ENCODE measurements at places on chromosomes 13 and 19. TPM values are rescaled to one million over a fixed set of nuclear protein-coding genes. Genes with fewer than 3 reads are reported as not detected.

C13orf46 gene
- 2.1 TPM for total RNA-seq

ZNF43 gene
- total RNA-seq: 8.6 TPM

ZNF780B gene
- total RNA-seq: 12.8 TPM

KLK1 gene
- not detected for total RNA-seq

LILRA6 gene
- 2.5 TPM for total RNA-seq

IFNL2 gene
- not detected for total RNA-seq

LIM2 gene
- not detected for total RNA-seq

DNA sequence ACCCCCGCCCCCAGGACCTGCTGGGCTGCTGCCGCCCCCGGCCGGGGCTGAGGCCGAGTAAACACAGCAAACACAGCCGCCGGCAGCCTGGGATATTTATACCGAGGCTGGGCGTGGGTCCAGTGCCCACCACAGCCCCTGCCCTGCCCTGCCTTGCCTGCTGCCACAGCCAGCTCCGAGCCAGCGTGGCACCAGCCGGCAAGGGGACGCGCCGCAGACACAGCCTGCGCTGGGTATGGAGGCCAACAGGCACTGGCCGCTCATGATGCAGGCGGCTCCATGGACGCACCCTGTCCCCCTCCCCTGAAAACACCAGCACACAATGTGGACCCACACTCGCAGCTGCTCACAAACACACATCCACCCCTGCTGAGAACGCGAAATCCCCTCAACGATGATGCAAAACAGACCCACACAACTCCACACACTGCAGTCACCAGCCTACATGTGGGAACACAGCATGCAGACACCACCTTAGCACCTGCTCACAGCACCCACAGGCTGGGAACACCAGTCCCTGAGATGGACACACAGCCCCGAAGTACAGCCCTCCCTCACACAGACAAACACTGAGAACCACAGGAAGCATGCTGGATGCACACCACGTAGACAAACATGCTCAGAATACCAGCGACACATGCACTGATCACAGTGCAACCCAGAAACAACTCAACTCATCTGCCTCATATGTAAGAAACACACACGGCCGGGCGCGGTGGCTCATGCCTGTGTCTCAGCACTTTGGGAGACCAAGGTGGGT is 16.2 kb downstream of the CCDC97 start:
- H3K27me3 ChIP-seq: no peaks in the 10 kb centered on the region
- H3K27ac ChIP-seq: peak overlapping the region; percentile 84
- peak overlapping the region; percentile 42 for H3K4me3 ChIP-seq
- H3K4me1 ChIP-seq: peaks cover 85% of the 10 kb centered on the region
- H3K36me3 ChIP-seq: peaks cover 30% of the 10 kb centered on the region
- DNase-seq: no peak

DNA sequence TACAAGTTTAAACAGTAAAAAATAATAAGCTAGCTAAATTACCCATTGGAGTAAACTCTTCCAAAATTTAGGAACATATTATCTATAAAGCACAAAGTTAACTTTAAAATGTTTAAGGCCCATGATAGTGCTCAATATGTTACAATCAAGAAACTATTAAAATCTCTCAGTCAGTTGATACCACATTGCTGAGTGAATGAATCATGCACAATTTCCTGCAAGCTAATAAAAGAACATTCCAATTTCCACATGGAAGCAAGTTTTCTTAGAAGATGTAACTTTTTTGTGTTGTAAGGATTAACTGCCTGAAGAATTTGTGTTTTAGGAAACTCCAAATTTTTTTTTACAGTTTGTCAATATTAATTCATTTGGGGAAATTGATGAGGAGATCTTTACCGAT is 666.6 kb downstream of the SLITRK1 start:
- no peak overlapping the region for H3K4me3 ChIP-seq
- H3K27ac ChIP-seq: no peak overlapping the region
- no peaks in the 10 kb centered on the region for H3K36me3 ChIP-seq
- H3K4me1 ChIP-seq: no peaks in the 10 kb centered on the region

- no peaks in the 10 kb centered on the region for H3K27me3 ChIP-seq
- DNase-seq: no peak
- peaks cover 12% of the 10 kb centered on the region for H3K4me1 ChIP-seq
- peaks cover 57% of the 10 kb centered on the region for H3K36me3 ChIP-seq
Observed at GRCh38 chr13:98443800-98444325, 133.0 kb downstream of the STK24 start.

DNA sequence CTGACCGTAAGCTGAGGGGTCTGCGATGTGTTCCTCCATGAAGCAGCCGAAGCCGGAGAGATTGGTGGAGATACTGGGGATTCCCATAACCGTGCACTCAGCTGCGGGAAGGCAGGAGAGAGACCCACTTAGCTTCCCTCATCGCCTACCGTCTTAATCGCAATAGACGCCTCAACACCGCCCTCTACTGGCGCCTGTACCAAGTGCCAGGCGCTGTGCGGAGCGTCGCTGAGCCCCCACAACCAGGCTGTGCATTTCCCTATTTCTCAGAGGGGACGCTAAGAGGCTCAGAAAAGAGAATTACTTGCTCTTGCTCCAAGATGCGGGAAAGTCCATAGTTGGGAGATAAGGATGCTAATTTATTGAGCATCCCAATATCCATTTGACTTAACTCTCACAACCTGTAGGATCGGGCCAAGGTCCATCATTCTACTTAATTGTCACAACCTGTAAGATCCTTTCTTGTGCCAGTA is 5.8 kb downstream of the FTL start:
- peaks cover 32% of the 10 kb centered on the region for H3K4me1 ChIP-seq
- peaks cover 87% of the 10 kb centered on the region for H3K36me3 ChIP-seq
- no peak overlapping the region for H3K4me3 ChIP-seq
- DNase-seq: no peak
- peak overlapping the region; percentile 61 for H3K27ac ChIP-seq

DNA sequence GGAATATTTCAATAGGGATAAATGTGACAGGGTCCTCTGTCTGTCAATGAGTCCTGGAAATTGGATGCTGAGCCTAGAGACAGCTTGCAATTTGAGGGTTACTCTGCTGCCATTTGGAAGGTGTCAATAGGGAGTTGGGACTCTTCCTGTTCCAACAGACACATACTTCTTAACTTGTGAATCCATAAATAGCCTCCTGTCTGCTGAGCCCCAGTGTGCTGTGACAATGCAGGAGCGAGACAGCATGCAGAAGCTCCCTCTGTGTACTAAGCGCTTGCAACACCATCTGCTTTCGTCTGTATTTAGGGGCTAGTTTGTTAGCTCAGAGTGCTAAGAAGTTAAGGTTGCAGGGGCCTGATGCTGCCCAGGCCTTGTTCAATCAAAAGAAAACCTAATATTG is 58.5 kb upstream of the GPR12 start:
- no peaks in the 10 kb centered on the region for H3K36me3 ChIP-seq
- H3K27me3 ChIP-seq: no peaks in the 10 kb centered on the region
- no peak for DNase-seq
- H3K27ac ChIP-seq: no peak overlapping the region
- H3K4me1 ChIP-seq: no peaks in the 10 kb centered on the region

DNA sequence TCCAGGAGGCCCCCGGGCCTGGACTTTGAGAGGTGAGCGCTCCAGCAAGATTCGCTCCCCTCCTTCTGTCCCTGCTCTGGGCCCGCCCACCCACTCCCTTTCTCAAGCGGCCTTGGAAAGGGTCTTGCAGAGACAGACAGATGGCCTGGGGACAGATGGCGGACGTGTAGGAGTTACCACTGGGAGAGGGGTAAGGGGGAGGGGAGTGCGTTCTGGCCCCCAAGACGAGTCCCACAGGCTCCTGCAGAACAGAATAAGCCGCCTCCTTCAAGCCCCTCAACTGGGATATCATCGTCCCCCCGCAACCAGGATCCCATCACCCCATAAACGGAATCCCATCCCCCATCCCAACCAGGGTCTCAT is 3.6 kb upstream of the TNFAIP8L1 start:
- H3K4me3 ChIP-seq: peak overlapping the region; percentile 55
- no peak overlapping the region for H3K27ac ChIP-seq
- no peak for DNase-seq

DNA sequence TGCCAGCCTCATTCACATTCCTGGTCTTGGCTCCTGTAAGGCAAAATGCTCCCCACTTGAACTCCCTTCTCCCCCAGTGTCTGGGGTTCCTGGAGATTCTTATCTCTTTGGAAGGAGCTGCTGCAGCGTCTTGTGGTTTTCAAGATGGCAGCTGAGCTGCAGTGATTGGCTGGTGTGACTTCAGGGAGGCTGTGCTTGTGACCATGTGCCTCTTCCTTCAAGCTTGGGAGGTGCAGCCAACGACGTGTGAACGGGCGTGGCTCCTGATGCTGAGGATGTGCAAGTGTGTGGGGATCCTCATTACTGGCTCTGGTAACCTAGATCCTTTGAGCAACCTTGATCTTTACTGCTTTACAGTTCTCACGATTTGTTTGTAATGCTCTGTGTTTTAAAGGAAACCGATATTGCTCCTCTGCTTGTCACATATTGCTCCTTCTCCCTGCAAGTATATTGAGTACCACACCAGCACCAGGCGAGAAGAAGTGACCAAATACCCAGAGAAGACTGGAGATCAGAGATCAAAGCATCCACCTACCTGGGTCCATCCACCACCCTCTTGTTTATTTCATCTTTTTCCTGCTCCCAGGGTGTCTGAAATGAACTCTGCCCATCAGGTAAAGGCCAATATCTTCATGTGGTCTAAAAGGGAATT is 208.5 kb downstream of the FGF9 start:
- no peak overlapping the region for H3K4me3 ChIP-seq
- H3K27ac ChIP-seq: no peak overlapping the region
- H3K4me1 ChIP-seq: peaks cover 2% of the 10 kb centered on the region
- H3K36me3 ChIP-seq: no peaks in the 10 kb centered on the region
- H3K27me3 ChIP-seq: peaks cover 3% of the 10 kb centered on the region

Data from esophagus muscularis mucosa (tissue), 4 donors.